NCI-H526 treated with DMSO at 0.1 percent for 48 hours (cell line): ENCODE measurements at places on chromosomes 6 and 20.

DNA sequence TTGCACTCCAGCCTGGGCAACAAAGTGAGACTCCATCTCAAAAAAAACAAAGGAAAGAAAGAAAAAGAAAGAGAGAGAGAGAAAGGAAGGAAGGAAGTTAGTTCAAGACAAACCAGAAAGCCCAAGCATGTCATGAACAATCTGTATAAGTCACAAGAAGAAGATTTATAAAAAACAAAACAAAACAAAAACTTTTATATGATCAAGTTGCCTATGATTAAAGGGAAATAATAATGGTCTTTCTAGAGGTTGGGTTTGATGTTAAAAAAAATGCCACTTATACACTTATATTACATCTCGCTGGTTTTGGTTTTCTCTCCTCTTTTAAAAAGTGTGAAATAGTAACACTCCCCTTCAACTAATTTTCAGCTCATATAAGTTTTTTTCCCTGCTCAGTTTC, 146.2 kb upstream of the CARMIL1 start:
- DNase-seq: no peak

DNA sequence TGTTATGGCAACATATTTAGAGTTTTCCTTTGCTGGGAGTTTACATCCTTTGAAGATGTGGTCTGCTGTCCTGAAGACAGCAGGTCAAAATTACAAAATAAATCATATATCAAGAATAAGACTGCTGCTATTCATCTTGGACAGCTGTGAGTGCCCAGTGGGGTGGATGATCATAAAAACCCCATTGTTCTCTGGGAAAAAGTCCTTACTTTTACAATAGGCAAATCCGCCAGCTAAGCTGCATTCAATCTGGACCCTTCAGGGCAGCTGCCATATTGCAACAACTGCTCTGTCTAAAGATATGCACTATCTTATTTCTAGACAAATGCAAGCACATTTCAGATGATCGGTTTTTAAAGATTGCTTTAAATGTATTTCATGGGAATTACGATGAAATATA, 19.4 kb downstream of the CASS4 start:
- DNase-seq: no peak

DNA sequence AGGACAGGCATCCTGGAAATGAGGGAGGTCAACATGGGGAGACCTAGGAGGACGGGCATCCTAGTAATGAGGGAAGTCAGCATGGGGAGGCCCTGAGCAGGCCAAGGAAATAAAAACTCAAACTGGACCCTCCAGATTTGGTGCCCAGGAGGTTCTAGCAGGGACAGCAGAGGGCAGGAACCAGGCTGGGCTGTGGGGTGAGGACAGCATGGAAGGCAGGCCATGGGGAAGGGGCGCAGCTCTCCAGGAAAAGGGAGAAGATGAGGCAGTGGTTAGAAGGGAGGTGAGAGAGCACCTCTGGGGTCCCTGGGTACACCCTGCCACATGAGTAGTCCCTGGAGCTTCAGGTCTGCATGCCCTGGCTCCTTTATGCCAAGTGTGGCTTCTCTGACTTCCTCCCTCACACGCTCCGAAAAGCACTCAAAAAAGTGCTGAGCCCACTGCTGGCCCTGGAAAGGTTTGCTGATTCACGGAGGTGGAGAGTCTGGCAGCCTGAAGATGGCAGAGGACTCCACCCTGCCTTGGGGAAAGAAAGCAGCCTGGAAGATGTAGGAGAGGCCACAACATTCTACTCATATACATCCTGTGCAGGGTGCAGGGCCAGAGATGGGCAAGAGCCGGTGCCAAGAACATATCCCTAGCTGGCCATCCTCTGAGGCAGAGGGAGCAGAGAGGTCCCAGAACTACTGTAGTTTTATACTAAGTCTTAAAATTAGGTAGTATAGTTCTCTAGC, 154.9 kb downstream of the MRPL14 start:
- no peak for DNase-seq

DNA sequence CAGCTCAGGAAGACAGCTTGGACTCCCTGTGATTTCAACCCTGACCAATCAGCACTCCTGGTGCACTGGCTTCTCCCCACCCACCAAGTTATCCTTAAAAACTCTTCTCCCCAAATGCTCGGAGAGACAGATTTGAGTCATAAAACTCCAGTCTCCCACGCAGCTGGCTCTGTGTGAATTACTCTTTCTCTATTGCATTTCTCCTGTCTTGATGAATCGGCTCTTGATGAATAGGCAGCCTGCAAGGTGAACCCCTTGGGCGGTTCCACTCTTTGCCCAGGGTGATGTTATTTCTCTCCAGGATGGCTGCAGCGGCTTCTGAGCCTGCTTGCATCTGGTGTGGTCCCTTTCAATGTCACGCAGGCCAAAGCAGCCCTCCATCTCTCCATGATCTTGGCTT, 12.4 kb downstream of the SLC52A3 start:
- no peak for DNase-seq
